NCI-H345 (cell line): ENCODE measurements at places on chromosomes 5 and 9.

GRCh38 chr9:108662091-108662875 lies 193.5 kb downstream of the ACTL7B start:
- DNase-seq, result no peak

GRCh38 chr9:117616431-117616831 lies 87.8 kb upstream of the TLR4 start:
- DNase-seq, result peak; percentile 53

DNA sequence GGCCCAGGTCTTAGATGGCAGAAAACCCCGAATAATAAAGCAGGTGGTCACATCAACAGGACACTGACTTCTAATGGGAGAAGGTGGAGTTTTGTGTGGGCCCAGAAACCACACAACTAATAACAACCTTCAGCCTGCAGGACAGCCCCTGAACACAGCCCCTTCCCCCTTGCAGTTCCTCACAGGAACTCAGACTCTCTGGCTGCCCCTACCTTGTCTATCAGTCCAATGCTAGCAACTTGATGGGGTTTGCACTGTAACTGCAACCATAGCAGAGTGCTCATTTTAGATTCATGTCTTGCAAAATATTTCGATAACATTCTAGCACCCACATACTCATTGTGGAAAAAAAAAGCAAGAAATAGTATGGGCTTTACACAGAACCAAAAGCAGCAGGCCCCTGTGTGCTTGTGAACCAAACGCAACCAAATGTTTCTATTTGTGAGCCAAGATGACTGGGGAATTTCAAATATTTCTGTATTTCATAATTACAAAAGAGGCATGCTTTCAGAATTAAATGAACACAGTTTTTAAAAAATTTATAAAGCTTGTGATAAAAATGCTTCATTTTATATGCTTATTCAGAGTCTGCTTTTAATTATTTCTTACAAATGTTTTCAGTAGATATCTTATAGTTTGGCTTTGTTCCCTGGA lies 62.7 kb upstream of the PDE4D start:
- DNase-seq, result no peak

DNA sequence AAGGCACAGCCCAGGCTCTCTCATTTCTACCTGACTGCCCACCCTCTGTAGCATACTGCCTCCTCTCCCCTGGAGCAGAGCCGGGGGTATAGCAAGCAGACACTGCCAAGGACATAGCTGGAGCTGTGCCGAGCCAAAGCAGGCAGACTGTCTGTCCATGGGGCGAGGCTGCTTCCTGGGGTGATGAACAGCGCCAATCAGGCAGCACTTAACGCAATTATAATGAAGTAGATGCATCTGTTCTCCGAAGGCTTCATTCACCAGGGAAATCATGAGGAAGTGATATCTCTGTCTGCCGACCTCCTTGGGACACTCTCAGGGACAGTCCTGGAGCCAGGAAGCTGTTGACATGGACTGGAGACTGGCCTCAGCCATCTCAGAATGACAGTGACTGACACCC lies 230.7 kb downstream of the ASTN2 start:
- no peak for DNase-seq

- no peak for DNase-seq
Measured at GRCh38 chr5:96036301-96036700, 74.7 kb upstream of the ELL2 start.

DNA sequence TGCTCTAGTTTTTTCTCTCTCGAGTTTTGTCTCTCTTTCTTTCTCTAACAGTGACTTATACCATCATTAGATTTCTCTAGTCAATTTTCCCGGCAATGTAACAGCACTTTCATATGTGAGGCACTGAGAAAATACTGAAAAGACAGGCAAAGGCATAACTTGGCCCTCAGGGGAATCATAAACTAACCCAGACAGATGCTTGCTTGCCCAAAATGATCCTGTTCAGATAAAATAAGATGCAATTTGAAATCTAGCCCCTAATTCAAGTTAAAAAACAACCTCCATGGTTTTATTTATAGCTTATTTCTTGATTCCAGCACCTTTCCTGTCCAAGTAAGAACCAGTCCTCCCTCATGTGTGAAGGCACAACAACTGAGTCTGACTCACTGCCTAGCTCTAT lies 294.6 kb downstream of the GAS1 start:
- DNase-seq, result no peak

DNA sequence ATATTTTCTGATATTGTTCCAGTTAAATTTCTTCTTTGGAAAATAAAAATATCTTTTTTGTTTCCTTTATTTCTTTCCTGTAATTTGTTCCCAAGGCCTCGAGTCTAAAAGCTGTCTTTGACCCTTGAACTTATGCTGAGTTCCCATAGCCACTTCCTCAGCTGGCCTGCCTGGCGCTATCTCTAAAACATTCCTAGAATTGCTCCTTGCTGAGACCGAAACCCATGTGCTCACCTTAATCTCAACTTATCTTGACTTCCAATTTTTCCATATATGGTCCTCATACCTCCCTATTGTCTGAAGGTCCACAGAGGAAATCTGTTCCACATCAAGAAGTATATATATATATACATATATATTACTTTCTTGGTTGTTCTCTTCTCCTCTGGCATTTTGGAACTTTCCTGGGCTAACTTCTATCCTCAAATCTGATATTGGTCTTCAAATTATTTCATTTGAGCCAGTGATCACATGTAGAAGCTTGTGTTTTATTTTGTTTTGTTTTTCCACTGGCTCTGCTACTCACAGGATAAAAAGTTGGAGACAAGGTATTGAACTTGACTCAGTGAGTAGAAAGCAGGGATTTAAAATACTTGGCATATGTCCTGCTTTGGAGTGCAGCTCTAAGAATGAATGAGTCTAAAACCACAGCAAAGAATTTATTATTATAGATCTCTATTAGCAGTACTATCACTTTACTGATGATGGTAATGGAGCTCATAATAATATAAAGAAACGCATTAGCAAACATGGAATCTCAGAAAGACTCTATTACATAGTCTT lies 45.2 kb downstream of the ENC1 start:
- DNase-seq, result no peak

- no peak for DNase-seq
Measured at GRCh38 chr5:10801931-10802666, 41.1 kb upstream of the DAP start.

GRCh38 chr9:72457366-72457765 lies 64.0 kb upstream of the TMC1 start:
- DNase-seq, result no peak

DNA sequence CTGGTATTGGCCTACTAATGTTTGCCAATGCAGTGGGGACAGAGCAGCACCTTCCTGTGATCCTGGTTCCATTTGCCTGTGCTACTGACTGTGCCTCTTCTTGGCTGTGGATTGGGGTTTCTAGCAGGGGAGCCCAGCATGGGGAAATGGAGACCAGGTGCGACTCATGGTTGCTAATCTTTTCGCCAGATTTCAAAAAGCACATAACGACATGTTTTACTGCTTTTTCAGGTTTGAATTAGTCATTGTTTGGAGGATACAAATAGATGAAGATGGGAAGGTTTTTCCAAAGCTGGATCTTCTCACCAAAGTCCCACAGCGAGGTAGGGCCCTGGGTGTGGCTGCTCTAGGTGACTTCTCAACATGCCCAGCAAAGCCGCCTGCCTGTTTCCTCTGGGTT lies 57.6 kb downstream of the IPPK start:
- DNase-seq, result no peak

- no peak for DNase-seq
Measured at GRCh38 chr5:133706506-133707430, 94.4 kb upstream of the FSTL4 start.

- no peak for DNase-seq
Measured at GRCh38 chr5:72377910-72378638, 57.9 kb downstream of the PTCD2 start.

DNA sequence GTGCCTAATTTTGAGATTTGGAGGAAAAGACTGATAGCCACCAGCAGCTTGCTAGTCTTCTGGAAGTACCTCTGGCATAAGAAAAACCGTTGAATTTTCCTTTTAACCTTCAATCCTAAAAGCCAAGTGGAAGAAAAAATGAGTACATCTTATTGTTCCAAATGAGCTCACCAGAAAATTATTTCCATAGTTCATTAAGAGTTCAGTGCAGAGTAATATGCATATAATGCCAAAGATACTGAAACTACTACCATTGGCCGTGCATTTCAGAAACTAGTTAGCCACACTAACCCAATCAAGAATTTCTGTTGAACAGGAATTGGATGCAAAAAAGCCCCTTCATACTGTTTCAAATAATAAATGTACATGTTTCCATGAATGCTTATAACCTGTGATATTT lies 607.9 kb downstream of the KCTD16 start:
- no peak for DNase-seq

GRCh38 chr5:7871653-7872052 lies 2.7 kb downstream of the MTRR start:
- no peak for DNase-seq

GRCh38 chr5:74016373-74016772 lies 390.4 kb downstream of the ARHGEF28 start:
- no peak for DNase-seq

GRCh38 chr9:10260501-10260900 lies 352.3 kb downstream of the PTPRD start:
- DNase-seq, result no peak

DNA sequence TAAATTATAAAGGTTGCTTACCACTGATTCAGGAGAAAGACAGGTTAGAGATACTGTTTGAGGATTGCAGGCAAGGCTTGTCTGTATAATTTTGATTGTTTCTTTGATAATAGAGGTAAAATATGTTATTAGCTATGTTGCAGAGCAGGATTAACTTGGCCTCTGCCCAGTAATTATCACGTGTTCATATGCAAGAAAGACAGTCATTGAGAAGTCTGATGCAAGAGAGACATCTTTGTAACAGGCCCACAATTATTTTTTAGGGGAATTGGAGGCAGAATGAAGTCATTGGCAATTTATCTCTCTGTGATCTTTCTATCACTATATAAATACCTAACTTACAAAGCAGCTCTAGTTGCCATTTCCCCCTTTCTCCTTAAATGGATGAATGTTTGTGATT lies 46.0 kb downstream of the SLC44A1 start:
- no peak for DNase-seq

- peak; percentile 23 for DNase-seq
Measured at GRCh38 chr9:125409217-125409636, 147.6 kb downstream of the GAPVD1 start.

GRCh38 chr5:157464519-157465171 lies 4.6 kb downstream of the NIPAL4 start:
- DNase-seq, result no peak

- no peak for DNase-seq
Measured at GRCh38 chr9:70260606-70261005, 1.8 kb downstream of the SMC5 start.

DNA sequence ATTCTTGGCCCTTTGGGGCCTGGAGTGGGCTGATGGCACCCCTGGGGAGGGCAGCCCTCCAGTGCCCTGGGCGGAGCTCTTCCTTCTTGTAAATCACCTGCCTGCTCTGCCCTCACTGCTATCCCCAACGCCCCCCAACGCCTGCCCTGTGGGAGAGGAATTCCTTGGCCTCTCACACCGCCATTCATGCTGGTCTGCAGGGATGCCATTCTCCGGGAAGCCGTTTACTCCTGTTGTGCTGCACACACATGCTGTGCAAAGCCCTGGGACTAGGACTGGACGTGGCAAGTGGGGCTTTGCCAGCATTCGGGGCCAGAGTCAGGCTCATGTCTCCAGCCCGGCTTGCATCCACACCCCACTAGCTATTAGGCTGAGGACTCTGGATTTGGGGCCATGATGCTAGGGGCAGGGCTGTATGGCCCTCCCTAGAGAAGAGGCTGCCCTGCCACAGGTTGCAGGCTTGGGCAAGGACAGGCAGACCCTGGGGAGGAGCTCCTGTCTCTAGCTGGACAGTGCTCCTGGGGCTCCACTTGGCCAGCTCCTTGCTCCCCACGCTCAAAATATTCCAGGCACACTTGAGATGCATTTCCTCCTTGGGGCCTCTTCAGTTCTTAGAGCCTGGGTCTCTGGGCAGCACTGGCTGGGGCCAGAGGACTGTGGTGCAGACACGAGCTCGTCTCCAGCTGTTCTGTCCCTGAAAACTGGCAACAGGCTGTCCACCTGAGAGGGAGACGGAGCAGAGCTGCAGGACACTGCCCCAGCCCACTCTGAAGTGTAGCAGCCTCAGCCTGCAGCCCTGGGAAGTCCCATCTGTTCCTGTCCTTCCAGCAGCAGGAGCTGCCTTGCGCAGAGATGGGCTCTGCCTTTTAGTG lies 226.9 kb downstream of the CACNA1B start:
- DNase-seq, result no peak

DNA sequence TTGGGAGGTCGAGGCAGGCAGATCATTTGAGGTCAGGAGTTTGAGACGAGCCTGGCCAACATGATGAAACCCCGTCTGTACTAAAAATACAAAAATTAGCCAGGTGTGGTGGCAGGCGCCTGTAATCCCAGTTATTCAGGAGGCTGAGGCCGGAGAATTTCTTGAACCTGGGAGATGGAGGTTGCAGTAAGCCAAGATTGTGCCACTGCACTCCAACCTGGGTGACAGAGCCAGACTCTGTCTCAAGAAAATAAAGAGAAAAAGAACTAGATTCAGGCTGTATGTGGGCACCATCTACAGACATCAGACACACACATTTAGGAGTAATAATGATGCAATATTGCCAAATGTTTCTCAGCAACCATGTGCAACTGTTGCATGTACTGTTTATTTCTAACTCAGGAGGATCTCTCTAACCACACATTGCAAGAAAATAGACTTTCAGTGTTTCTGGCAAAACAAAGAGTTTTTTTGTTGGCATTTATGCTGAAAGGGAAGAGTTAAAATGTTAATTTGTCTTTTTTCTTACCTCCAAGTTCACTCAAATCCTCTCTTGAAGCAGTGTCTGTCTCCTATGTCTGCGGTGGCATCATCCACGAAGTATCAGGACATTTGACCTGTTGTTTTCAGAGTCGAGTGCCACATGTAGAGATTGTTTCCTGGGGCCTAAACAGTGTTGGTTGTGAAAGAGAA lies 5.1 kb upstream of the ORM1 start:
- DNase-seq, result no peak

- no peak for DNase-seq
Measured at GRCh38 chr5:181131514-181131913, 545 bp upstream of the OR2V1 start.

DNA sequence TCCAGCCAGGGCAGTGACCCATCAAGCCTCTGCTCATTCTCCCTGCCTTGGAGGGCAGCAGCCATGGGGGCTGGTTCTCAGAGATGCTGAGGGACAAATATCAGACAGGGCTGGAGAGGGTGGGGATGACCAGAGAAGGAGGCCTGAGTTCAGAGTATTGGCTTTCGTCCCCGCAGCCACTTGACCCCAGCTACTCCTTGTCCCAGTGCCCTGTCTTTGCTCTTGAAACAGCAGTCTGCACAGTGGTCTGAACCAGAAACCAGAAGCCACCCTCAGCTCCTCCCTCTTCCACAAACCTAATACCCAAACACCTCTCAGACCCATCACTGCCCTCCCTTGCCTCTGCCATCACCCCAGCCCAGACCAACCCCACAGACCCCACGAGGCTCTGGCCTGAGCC lies 36.3 kb upstream of the SMIM23 start:
- DNase-seq, result no peak

DNA sequence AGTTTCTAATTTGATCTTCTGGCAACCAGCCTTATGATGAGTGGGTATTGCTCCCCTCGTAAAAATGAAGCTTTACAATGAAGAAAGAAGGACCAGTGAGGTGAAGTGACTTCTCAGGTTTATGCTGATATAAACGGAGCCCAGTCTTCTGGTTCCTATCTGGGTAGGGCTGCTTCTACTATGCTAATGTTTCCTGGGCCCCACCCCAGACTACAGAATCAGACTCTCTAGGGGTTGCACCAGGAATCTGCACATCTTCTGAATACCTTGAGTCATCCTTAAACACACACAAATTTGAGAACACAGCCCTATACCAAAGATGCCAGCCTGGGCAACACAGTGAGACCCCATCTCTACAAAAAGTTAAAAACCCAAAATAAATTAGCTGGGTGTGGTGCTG lies 16.2 kb downstream of the BTF3 start:
- DNase-seq, result no peak

GRCh38 chr5:56316299-56316994 lies 83.3 kb upstream of the ANKRD55 start:
- no peak for DNase-seq
